Activated CD4-positive, alpha-beta memory T cell treated with anti-CD3 and anti-CD28 coated beads, Interleukin-2, amount 10 ng/mL, durations not matched to agents 7 days and 5 days (primary cell): ENCODE measurements at places on chromosomes 4 and X. TPM values are rescaled to one million over a fixed set of nuclear protein-coding genes. Genes with fewer than 3 reads are reported as not detected.

DNA sequence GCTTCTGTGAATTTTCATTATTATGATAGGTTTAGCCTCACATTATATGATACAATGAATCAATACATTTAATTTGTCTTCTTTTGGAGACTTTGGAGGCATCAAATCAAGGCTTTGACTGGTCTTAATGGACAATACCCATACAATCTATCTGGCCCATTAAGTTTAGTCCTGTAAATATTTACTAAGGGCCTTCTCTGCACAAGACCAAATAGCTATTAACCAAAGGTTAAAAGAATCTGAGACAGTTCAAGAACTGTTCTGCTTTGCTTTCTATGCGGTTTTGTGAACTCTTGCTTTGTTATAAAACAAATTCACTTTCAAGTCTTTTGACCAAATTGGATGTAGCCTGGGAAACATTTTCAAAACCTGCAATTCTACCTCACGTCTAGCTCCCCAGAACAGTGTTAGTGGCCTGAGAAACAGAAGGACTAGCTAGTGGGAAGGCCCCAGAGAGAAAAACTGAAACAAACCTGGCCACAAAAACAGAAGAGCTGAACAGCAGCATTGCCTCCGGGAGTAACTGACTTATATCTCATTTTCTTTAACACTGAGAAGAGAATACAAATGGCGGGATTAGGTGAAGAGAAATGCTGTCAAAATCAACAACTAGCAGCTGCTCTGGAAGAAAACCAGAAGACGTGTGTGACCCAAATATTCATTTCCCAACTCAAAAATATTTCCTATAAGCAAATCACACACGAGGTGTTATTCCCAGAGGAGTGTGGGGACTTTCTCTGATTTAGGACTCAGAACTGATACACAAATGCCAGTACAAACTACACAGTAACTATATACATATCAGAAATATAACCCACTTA is 548 bp downstream of the TLR1 start:
- H3K4me1 ChIP-seq, result peaks cover 37% of the 10 kb centered on the region
- no peaks in the 10 kb centered on the region for H3K27me3 ChIP-seq
- peaks cover 45% of the 10 kb centered on the region for H3K36me3 ChIP-seq
- peak; percentile 45 for DNase-seq

GRCh38 chr4:103719105-103719829 is 518 bp downstream of the TACR3 start:
- H3K27ac ChIP-seq, result no peak overlapping the region
- H3K4me1 ChIP-seq, result no peaks in the 10 kb centered on the region
- H3K36me3 ChIP-seq, result no peaks in the 10 kb centered on the region
- peaks cover 10% of the 10 kb centered on the region for H3K27me3 ChIP-seq

GRCh38 chr4:38310446-38311043 is 350.3 kb downstream of the PTTG2 start:
- H3K27me3 ChIP-seq, result peaks cover 43% of the 10 kb centered on the region
- H3K36me3 ChIP-seq, result peaks cover 13% of the 10 kb centered on the region

- DNase-seq, result no peak
- no peaks in the 10 kb centered on the region for H3K27me3 ChIP-seq
These were observed 82.2 kb downstream of the FNIP2 start for GRCh38 chr4:158850800-158851644.

- no peaks in the 10 kb centered on the region for H3K4me1 ChIP-seq
- H3K27me3 ChIP-seq, result no peaks in the 10 kb centered on the region
- H3K4me3 ChIP-seq, result no peak overlapping the region
These were observed 28.8 kb downstream of the AMELX start for GRCh38 chrX:11321986-11322385.

DNA sequence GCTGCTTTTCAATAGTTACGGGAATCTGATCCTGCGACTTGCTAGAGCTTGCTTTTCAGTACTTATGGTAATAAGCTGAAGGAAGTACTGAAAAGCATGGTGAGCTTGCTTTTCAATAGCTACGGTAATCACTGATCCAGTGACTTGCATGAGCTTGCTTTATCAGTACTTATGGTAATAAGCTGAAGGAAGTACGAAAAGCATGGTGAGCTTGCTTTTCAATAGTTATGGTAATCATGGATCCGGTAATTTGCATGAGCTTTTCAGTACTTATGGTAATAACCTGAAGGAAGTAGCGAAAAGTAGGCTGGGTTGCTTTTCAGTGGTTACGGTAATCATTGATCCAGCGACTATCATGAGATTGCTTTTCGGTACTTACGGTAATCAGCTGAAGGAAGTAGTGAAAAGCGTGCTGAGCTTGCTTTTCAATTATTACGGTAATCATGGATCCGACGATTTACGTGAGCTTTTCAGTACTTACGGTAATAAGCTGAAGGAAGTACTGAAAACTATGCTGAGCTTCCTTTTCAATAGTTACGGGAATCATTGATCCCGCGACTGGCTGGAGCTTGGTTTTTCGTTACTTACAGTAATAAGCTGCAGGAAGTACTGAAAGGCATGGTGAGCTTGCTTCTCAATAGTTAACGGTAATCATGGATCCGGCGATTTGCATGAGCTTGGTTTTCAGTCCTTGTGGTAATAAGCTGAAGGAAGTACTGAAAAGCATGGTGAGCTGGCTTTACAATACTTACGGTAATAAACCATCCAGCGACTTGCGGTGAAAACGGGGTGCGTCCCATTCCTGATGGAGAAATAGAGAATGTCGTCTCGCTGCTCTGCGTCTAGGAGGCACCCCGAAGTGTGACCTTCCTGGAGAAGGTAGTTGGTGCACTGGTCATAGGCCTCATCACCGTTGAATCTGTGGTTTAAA is 6.5 kb downstream of the CRLF2 start:
- peak overlapping the region; percentile 70 for H3K4me3 ChIP-seq
- H3K27me3 ChIP-seq, result peaks cover 10% of the 10 kb centered on the region
- H3K36me3 ChIP-seq, result peaks cover 10% of the 10 kb centered on the region
- peak; percentile 49 for DNase-seq
- peak overlapping the region; percentile 52 for H3K27ac ChIP-seq

DNA sequence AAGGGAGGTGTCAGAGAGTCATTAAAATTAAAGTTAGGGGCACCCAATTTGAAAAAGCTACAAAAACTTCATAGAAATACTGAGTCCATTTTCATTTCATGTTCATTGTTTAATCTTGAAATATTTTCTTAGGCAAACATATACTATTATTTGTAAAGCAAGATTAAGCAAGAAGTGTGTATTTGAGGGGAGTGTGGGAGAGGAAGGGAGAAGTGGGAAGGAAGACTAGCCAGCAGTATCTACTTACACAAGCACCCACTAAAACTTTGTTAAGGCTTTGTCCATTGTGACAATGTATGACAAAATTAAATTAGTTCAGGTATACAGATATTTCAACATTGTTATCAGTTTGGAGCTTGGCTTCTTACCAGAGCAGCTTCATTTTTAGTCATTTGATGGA is 222.9 kb downstream of the ARHGAP24 start:
- H3K4me3 ChIP-seq, result no peak overlapping the region
- H3K27ac ChIP-seq, result no peak overlapping the region
- no peak for DNase-seq
- H3K4me1 ChIP-seq, result no peaks in the 10 kb centered on the region
- no peaks in the 10 kb centered on the region for H3K27me3 ChIP-seq

- H3K36me3 ChIP-seq, result no peaks in the 10 kb centered on the region
- DNase-seq, result peak; percentile 25
- H3K27me3 ChIP-seq, result peaks cover 26% of the 10 kb centered on the region
- peaks cover 31% of the 10 kb centered on the region for H3K4me1 ChIP-seq
- peak overlapping the region; percentile 62 for H3K27ac ChIP-seq
- peak overlapping the region; percentile 73 for H3K4me3 ChIP-seq
These were observed 84.9 kb downstream of the BCOR start for GRCh38 chrX:40012868-40013265.

DNA sequence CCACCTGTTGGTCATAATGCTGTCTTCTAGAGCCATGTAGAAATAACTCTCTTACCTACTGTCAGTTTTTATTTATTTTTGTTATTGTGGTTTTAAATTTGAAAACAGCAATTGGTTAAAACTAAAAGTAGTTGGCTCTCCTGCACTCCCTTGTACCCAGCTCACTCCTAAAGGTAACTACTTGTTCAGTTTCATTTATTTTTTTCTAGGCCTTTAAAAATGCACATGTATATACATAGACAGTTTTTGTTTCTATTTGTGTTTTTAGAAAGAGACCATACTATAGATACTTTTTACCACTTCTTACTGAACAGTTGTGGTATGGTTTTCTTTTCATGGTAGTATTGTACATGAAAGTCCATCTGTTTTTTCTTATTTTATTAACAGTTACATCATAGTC is 16.8 kb downstream of the SMAD1 start:
- no peaks in the 10 kb centered on the region for H3K36me3 ChIP-seq
- peaks cover 30% of the 10 kb centered on the region for H3K27me3 ChIP-seq
- no peak overlapping the region for H3K27ac ChIP-seq
- no peak overlapping the region for H3K4me3 ChIP-seq
- H3K4me1 ChIP-seq, result no peaks in the 10 kb centered on the region

GRCh38 chr4:173502282-173502681 is 27.7 kb downstream of the HAND2 start:
- peaks cover 4% of the 10 kb centered on the region for H3K4me1 ChIP-seq
- no peak overlapping the region for H3K4me3 ChIP-seq
- peaks cover 2% of the 10 kb centered on the region for H3K36me3 ChIP-seq
- DNase-seq, result no peak
- H3K27me3 ChIP-seq, result peaks cover 58% of the 10 kb centered on the region

- no peaks in the 10 kb centered on the region for H3K36me3 ChIP-seq
- no peaks in the 10 kb centered on the region for H3K4me1 ChIP-seq
- H3K27ac ChIP-seq, result no peak overlapping the region
- no peaks in the 10 kb centered on the region for H3K27me3 ChIP-seq
These were observed 20.6 kb upstream of the APELA start for GRCh38 chr4:164856396-164856795.

DNA sequence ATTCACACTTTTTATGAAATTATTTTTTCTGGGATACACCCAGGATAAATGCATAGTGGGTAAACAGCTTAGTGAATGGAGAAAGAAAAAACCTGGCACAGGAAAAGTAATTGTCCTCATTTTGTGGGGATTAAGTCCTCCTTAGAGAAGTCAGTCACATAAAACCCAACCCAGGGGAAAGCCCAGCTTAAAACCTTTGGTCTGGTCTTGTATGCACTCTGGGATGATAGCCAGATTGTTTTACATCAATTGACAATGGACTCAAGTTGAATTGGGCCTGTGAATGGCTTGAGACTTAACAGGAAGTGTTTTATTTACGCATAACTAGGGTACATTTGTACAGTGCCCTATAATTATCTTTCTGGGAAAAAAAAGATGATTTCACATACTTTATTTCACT is 561.3 kb upstream of the GRIA3 start:
- no peak for DNase-seq
- no peaks in the 10 kb centered on the region for H3K4me1 ChIP-seq
- H3K27ac ChIP-seq, result no peak overlapping the region

DNA sequence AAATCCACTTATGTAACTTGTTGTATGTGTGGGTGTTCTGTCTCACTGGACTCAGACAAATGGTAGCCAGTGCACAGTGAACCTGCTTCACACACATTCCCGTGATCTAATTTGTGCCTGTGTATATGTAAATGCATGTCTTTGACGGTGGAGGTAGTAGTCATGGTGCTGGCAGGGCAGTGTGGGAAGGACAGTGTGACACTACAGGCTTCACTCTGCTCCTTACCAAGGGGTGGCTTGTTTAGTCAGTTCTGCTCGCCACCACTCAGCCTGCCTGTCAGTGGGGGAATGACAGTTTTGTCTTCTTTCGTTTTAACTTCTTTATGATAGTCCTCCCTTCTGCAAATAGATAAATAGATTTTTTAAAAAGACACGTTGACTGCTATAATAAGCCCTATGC is 17.7 kb upstream of the PAQR3 start:
- no peaks in the 10 kb centered on the region for H3K36me3 ChIP-seq
- no peaks in the 10 kb centered on the region for H3K4me1 ChIP-seq
- DNase-seq, result no peak
- no peak overlapping the region for H3K27ac ChIP-seq

DNA sequence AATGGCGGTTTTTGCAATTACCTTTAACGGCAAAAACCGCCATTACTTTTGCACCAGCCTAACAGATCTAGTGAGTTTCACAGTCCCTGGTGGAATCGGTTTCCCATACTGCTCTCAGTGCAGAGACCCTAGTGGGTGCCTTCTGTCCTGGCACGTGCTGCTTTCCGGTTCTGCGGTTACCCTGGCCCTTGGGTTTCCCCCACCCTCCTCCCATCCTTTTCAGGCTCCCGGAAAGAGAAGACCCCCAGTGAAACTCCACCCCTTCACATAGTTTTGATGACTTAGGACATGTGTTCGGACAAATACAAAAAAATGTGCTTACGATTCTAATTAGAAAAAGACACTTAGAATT is 36.9 kb downstream of the NLGN3 start:
- peak; percentile 48 for DNase-seq
- H3K36me3 ChIP-seq, result peaks cover 40% of the 10 kb centered on the region
- peaks cover 29% of the 10 kb centered on the region for H3K4me1 ChIP-seq
- peak overlapping the region; percentile 97 for H3K27ac ChIP-seq
- no peaks in the 10 kb centered on the region for H3K27me3 ChIP-seq
- H3K4me3 ChIP-seq, result peak overlapping the region; percentile 85

DNA sequence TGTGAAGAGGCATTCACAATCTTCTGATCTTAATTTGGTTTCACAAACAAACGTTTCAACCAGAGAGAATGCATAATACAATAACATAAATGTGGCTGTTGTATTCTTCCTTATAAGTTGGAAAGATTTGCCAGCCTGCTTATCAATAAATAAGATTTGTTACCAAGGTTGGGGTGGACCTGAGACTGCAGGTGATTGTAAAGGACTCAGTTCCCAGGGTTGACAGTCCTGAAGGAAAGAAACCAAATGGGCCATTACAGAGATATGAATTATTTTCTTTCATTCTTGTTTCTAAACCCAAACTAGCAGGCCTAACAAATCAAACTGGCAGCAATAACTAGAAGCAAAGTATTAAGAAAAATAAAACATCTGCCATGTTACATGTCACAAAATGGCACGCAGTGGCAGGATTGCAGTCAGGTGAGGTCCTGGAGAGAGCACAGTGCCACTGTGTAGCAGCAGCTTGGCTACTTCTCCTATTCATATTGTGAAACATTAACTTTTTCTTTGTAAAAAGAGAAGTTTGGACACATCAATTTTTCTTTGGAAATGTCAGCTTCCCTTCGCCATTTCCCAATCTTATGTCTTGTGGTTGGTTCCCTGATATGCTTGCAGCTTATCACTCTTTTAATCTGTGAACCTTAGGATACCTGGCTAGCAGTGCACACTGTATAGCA is 133.8 kb upstream of the EMCN start:
- no peaks in the 10 kb centered on the region for H3K4me1 ChIP-seq
- H3K27me3 ChIP-seq, result no peaks in the 10 kb centered on the region
- no peak overlapping the region for H3K27ac ChIP-seq
- no peak for DNase-seq

Gene AVPR2
- not detected for total RNA-seq

Gene IQSEC2
- total RNA-seq, result 0.48 TPM

Gene SRP72
- total RNA-seq, result 142 TPM

Gene NSG1
- 7.0 TPM for total RNA-seq

Gene ASMTL
- 63.3 TPM for total RNA-seq

Gene SPANXB1
- not detected for total RNA-seq

Gene PGAM4
- total RNA-seq, result not detected
